ENCODE measurements at places on chromosomes 7 and 10.

DNA sequence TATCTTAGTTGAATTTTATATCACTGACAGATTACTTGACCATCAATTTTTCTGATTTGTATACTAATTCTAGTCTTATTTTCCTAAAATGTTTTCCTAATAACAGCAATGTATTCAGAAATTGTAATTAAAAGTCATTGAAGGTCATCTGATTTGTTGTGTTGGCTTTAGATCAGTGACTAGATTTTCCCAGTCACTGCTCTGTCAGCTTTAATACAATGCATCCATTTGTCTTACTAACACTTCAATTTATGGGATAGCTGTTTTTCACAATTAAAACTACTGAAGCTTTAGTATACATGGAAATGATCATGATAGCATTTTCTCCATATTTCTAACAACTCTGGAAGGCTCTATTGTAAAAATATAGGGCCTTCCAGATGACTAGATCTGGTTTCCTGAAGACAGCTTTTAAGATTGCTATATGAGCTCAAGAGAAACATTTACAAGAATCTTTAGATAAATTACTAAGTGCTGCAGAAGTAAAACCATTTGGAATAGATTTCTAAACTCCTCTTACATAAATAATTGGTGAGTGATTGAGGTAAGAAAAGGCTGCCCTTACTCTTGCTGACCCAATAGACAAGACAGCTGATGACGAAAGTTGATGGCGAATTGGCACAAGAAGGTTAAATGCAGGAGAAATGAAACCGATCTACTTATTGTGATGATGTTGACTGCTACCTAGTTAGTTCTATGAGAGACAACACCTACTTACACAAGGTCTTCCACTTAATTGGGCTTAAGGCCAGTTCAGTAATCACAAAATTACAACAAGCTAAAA is 74.1 kb downstream of the LRRTM3 start:
- DNase-seq, result no peak

DNA sequence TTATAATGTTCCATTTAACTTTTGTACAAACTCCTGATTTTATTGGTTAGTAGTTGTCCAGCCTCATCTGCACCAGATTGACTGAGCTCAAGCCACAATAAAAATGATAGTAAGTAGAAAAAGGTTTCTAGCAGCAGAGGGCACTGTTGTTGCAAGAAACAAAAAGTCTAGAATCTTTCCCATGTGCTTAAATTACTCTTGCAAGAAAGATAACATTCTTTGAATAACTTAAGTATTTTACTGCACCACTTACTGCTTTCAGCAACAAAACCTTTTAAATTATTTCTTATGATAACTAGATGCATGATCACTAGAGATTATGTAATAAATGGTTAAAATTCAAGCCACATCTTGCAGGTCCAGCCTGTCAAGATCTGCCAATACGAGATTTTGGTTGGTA is 27.0 kb downstream of the LMOD2 start:
- DNase-seq, result peak; percentile 51

GRCh38 chr7:27472043-27472442 is 190.6 kb downstream of the HIBADH start:
- no peak for DNase-seq

GRCh38 chr10:11345224-11346054 is 266.0 kb downstream of the USP6NL start:
- DNase-seq, result no peak

GRCh38 chr7:157715071-157715937 is 378.5 kb downstream of the DNAJB6 start:
- DNase-seq, result no peak

DNA sequence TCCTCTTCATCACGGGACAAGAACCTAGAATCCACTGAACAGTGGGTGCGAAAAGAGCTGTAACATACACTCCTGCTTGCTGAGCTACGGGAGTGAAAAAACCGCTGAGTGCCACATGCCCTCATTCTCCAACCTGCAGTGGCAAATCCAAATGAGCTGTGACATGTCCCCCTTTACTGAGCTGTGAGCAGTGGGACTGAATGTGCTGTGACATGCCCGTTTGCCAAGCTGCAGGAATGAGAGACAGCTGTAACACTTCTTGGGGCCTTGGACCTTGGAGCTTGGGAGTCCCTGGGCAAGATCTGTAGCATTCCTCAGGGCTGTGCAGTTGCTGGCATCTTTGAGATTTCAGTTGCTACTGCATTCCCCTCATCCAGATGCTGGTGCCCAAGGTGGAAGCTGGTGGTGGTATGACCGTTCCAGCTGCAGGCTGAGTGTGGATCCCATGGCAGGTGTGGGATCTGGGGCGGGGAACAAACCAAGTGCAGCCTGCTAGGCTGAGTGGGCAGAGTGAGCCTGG is 85.0 kb downstream of the TMEM106B start:
- DNase-seq, result no peak

DNA sequence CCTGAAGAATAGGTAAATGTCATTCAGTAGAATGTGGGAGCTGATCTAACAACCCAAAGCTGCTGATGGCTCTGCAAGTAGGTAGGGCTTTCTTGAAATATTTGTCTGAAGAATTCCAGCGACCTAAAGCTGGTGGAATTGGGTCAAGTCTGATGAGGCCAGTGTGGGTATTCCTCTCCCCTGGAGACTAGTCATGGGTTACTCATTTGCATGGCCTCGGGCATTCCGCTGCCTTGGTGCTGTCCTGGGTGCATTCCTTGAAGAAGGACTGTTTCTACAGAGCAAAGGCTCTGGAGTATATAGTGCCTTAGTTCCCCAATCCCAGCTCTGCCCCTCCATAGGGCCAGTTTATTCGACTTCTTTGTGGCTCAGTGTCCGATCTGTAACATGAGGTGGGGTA is 19.2 kb downstream of the PDK4 start:
- DNase-seq, result peak; percentile 9

GRCh38 chr7:44970523-44971051 is 8.2 kb downstream of the MYO1G start:
- DNase-seq, result peak; percentile 2

- no peak for DNase-seq
These were observed 15.6 kb downstream of the ASB4 start for GRCh38 chr7:95501261-95501832.

DNA sequence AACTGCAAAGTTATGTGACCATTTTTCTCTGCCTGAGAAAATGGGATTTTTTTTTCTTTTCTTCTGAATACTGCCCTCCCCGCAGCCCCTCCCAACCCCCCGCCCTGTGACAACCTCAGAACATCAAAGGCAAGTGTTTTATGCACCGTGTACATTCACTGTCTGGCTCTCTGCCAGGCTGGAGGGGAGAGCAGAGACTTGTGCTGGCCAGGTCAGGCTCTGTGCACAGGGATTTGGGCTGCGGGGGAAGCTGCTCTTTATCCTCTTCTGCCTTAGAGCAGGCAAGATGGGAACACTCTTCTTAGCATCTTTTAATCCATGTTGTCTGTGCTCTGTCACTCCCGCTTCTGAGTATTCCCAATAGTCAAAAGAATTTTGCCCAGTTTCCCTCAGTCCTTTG is 195.1 kb downstream of the CCSER2 start:
- no peak for DNase-seq

GRCh38 chr7:148334959-148335577 is 255.5 kb upstream of the C7orf33 start:
- DNase-seq, result peak; percentile 15

DNA sequence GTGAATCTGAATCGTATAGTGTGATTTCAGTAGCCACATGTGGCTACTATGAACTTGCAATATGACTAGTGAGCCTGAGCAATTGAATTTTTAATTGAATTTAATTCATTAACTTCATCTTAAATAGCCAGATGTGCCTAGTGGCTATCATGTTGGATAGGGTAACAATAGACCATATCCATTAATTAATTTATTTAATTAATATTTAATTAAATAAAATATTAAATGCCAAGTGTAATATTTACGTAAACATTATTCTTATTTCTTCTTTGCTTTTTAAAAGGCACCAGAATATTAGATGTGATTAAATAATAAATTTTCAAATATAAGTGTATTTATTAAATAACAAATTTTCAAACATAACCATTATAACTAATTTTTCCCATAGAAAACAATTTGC is 354.4 kb downstream of the PLXDC2 start:
- DNase-seq, result no peak

DNA sequence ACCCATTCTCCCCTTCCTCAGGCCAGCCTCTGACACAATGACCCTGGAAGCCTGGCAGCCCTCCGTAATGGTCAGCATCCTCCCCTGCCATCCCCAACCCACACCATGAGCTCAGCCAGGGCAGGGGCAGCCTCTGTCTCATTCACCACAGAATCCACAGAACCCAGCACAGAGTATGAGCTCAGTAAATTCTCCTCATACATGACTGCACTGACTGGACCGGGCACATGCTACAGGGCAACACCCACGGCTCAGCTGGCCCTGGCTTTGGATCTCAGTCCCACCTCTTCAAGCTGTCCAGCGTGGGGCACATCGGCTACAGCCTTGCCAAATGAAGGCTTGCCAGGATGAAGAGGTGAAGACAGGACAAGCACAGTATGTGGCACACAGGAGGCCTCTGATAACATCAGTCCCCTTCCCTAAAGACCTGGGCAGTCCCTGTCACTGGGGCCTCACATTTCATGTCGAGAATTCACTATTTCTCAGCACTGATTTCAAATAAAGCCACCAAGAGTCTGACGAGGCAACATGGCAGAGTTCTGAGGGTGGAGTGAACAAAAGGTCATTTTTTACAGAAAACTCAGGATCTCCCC is 7.9 kb downstream of the GPRIN2 start:
- peak; percentile 76 for DNase-seq

DNA sequence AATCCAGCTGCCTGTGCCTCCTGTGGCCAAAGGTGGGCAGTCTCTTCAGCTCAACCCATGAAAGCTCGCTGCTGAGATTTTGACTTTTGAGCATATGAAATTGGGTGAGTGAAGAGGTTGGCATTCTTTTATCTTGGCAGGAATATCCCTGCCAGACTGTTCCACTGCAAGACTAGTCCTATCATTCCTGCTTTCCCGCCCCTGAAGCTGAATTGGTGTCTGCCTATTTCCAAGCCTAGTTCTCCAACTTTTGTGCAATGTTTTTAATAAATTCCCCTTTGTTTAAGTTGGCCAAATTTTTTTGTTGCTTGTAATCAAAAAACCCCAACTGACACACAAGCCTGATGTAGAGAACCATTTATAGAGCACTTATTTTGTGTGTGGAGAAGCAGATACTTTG is 34.8 kb upstream of the BICC1 start:
- peak; percentile 10 for DNase-seq

GRCh38 chr7:8444468-8444769 is 11.0 kb downstream of the NXPH1 start:
- DNase-seq, result no peak

GRCh38 chr7:158327571-158328180 is 259.9 kb downstream of the PTPRN2 start:
- DNase-seq, result no peak

GRCh38 chr7:127221731-127222130 is 31.0 kb downstream of the GRM8 start:
- no peak for DNase-seq

GRCh38 chr10:101323495-101323894 is 30.5 kb upstream of the BTRC start:
- no peak for DNase-seq

GRCh38 chr7:112572669-112573301 is 92.0 kb downstream of the LSMEM1 start:
- no peak for DNase-seq

DNA sequence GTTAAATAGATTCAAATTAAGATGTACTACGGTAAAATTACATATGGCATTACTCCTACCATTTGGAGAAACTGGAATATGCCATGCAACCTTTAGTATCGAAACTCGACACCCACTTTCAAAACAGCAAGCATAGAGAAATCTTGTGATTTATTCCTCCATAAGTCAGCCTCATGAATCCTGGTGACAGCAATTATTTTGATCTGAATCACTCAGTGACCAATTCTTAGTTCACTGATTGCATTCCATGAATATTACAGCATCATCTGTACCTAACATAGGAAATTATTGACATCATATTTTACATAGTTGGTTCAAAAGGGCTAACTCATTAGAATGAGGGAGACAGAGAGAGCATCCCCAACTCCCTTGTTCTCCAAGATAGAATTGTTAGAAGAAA is 89.6 kb downstream of the CACNB2 start:
- DNase-seq, result peak; percentile 41
